Neural crest cell (in vitro differentiated cells): ENCODE measurements at places on chromosomes 12 and 14.

DNA sequence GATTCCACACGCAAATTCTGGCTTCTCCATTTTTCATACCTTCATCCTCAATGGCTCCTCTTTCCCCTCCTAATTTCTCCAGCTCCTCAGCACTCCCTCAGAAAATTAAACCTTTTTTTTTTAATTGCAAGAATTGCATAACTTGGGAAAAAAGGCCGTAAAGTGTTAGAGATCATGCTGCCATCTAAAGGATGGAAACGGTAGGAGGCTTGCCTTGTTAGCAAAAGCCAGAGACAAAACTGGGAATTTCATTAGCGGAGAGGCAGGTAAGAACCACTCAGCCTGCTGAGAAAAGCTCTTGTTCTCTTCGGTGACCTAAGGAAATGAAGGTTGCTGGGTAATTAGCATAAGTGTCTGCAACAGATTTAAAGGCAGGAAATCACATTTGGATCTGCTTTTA lies 204.3 kb downstream of the AEBP2 start:
- DNase-seq, result no peak

- no peak for DNase-seq
These were observed 95.5 kb downstream of the SLC6A15 start for GRCh38 chr12:84816916-84817695.

GRCh38 chr12:66392266-66392915 lies 90.1 kb downstream of the HELB start:
- DNase-seq, result no peak

DNA sequence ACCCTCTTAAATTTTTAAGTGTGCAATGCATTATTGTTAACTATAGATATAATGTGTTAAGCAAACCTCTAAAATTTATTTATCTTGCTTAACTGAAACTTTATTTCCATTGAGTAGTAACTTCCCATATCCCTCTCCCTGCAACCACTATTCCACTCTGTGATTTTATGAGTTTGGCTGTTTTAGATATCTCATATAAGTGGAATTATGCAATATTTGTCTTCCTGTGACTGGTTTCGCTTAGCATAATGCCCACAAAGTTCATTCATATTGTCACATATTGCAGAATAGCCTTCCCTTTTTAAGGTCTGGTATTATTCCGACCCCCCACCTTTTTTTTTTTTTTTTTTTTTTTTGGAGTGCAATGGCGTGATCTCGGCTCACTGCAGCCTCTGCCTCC lies 247.6 kb downstream of the EMP1 start:
- DNase-seq, result no peak

DNA sequence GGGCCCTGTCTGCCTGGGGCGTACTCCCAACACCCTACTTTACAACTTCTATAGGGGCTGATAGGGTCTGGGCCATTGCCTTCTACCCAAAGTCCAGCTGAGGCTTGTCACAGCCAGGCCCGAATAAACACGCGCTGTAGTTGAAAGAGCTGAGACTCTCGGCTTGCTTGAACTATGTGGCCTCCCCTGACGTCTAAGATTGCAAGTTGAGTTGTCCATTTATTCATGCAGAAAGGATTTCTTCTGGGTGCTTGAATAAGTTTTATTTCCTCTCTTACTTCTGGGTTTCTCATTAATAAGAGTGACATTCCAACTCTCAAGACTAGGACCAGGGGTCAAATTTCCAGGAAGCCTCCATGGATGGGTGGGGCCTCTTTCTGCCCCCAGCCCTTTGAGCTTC lies 74.4 kb upstream of the VRK1 start:
- DNase-seq, result no peak

GRCh38 chr14:70821584-70822529 lies 12.5 kb upstream of the MAP3K9 start:
- peak; percentile 33 for DNase-seq

DNA sequence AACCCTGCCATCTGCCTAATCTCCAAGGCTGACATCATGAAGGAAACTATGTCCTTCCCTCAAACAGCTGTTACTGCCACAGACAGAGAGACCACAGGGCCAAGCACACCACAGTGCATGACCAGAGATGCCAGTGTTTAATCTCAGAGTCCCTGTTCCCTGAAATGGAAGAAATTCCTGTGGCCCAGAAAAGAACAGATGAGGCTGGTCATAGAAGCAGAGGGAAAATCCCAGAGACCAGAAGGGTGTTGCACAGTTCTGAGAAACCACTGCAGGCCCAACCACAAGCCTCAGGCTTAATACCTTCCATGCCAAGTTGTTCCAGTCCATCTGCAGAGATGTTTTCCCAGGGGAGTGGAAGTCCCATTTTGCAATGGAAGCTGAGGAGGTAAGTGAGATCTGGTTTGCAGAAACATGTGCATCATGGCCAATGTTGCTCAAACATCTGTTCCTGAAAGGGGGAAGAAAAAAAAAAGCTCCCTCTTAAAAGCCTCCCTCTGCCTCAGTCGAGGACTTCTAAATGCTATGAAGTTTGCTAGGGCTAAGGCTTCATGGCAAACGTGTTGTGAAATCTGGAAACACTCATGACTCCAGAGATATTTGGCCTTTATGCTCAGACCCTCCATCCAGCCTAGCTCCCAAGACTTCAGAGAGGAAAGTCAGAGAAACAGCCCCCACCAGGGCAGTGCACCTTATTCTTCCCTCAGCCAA lies 98.6 kb downstream of the SCARB1 start:
- no peak for DNase-seq

- DNase-seq, result no peak
These were observed 51.7 kb downstream of the PPP1R12A start for GRCh38 chr12:79883216-79883615.

DNA sequence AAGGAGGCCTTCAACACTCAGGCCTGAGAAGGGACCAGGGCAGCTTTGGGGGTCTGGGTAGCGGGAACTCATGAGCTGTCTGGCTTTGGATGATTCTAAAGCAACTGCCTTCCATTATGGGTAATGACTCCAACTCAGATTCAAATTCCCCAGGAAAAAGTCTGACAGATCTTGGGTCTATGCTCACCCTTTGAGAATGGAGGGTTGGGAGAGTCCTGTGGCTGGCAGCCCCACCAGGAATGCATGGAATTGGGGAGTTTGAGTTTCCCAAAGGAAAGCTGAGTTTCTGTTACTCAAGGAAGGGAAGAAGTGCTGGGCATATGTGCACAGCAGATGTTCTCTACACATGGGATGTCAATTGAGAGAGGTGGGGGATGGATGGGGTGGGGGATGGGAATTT lies 22.4 kb upstream of the LTBP2 start:
- no peak for DNase-seq

- DNase-seq, result no peak
These were observed 43.6 kb downstream of the LGMN start for GRCh38 chr14:92704821-92705220.

- no peak for DNase-seq
These were observed 311.8 kb upstream of the RGS6 start for GRCh38 chr14:71620401-71620800.

DNA sequence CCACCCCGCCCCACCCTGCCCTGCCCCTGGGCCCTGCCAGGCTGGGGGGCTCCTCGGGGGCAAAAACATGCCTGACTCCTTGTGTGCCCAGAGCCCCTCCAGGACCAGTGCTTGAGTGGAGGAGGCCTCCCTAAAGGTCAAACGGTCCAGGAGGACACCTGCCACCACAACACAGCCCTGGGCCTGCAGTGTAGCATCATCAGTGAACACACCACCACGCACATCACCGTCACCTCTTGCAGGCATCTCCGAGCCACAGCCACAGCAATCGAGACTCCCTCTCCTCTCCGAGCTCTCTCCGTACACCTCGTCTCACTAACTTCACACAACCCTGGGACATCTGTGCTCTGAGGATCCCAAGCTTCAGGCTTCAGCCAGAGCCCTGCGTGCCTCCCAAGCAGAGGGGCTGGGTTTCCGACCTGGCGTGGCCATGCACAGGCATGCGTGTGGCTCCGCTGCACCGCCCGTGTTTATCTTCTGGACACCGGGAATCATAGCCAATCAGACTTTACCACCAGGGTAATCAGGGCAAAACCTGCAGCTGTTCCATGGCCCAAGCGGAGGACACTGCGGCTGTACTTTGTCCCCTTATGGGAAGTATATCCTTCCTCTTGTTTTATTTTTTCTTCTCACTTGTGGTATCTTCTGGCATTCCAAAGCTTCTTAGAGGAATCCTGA lies 6.2 kb upstream of the DIO3 start:
- no peak for DNase-seq

DNA sequence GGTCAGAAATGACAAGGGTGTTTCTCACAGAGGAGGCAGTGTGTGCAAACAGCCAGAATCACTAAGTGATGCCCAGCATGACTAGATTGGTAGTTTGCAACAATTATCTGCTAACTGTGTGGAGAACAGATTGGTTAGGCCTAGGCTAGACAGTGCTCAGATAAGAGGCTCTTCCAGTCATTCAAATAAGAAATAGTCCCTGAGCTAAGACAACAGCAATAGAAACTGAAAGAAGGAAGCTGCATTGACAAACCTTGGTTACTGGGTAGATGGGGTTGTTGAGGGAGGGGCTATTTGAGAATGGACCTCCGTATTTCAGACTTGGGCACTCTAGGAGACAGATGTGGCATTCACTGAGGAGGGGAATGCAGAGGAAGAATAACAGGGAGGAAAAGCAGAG lies 255.0 kb upstream of the NPAS3 start:
- no peak for DNase-seq

DNA sequence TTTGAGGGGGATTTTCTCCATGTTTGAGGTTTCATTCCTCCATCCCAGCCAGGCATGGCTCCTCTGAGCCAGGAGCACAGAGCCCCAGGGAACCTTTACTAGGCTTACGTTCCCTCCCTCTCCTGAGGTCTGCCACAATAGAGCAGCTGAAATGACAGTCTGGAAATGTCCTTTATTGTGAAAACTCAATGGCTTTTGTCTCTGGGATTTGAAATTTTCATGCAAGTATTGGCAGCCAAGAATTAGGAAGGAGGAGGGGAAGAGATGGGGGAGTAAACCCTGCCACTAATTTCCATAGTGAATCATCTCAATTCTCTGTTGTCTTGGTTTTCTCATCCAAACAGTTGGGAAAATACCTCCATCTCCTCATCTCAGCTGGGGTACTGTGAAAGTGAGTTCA lies 2.6 kb upstream of the PLEKHG3 start:
- no peak for DNase-seq

DNA sequence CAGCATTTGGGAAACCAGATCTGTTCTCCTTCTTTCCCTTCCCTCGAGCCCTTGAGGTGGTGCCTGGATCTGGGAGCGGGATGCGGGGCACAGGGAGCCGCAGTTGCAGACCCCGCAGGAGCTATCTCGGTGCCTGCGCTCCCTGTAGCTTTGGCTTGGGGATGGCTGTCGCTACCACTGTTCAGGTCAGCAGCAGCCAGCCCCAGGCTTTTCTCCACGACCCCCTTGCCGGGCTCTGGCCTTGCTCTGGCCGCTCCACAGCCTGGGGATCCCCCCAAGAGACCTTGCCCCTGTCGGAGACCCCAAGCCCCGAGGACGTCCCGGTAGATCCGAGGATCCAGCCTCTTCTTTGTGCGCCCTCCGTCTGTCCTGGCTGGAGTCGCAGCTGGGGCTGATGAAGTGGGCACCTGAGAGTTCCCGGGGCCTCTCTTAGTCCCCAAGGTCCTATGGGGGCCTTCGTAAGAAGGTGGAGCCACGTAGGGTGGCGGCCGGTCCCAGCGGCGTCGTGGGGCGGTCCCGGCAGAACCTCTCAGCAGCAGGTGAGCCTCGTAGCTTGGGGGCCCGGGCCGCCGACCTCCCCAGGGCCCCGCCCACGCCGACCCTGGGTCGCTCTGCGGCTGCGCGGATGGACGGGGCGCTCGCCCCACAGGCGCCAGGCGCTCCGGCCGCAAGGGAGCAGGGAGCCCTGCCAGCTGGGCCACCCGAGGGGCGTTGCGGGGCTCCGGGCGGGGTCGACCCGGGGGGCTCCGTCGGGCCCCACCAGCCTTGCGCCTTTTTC lies 1.3 kb downstream of the DDN start:
- no peak for DNase-seq

DNA sequence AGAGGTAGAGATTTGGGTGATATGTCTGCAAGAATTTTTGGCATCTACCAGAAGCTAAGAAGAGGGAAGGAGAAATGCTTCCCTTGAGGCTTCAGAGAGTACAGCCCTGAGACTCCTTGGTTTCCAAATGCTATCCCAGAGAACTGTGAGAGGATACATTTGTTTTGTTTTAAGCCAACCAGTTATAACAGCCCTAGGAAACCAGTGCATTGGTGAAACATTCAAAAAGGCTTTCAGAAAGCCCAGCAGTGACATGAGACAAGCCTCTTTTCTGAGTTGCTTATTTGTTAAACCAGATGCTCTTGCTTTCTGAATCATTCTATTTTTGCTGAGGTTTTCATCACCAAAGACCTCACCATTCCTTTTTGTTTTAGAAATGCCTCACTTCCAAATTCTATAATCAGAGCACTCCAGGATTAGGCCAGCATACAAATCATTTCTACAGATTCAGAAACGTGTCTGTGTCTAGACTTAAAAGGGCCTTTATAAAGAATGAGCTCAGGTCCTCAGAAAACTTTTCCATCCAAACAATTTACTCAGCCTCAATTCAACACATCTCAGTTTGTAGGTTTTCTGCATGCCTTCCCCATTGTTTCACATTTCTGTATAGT lies 1617.8 kb upstream of the FLRT2 start:
- no peak for DNase-seq

- DNase-seq, result no peak
These were observed 2.8 kb downstream of the PPP1CC start for GRCh38 chr12:110739894-110740293.

- no peak for DNase-seq
These were observed 201.7 kb upstream of the PLXNC1 start for GRCh38 chr12:93946542-93947150.

DNA sequence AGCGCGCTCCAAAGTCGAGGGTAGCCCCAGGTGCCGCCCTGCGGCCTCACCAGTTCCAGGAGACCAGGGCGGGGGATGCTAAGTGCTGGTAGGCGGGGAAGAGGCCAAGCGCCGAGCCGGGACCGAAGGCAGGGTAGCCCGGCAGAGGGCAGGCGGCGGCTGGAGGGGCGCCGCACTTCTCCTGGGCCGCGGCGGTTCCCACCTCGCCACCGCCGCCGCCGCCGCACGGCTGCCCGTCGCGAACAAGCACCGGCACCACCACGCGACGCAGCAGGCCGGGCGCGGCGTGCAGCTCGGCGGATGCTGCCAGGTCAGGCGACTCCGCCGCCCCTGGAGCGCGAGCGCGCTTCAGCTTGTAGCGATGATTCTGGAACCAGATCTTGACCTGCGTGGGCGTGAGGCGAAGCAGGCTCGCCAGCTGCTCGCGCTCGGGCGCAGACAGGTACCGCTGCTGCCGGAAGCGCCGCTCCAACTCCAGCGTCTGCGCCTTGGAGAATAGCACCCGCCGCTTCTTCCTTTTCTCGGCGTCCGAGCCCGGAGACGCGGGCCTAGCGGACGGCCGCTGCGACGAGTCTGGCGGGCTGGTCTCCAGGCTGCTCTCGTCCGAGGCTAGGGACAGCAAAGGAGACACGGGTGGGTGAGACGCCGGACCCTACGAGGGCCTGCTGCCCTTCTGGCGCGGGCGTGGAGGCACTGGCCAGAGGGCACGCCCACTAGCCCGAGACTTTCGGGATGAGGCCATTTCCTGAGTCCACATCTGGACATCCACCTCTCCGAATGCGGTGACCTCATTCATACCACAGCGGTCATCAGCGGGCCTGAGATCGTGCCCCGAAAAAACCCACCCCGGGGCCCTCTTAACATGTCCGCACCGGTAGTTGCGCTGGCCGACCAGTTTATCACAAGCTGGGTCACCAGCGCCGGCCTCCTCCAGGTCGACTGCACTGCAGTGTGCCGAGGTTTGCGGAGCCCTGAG lies 1.3 kb downstream of the NKX2-8 start:
- no peak for DNase-seq

- no peak for DNase-seq
These were observed 19.6 kb downstream of the HCFC2 start for GRCh38 chr12:104083769-104084475.

- DNase-seq, result no peak
These were observed 46.9 kb downstream of the ZFYVE21 start for GRCh38 chr14:103762541-103762940.

- DNase-seq, result no peak
These were observed 151.1 kb downstream of the SAMD4A start for GRCh38 chr14:54718046-54718445.
